ENCODE measurements at places on chromosomes 6 and 20. TPM values are rescaled to one million over a fixed set of nuclear protein-coding genes. Genes with fewer than 3 reads are reported as not detected.
A peak's percentile ranks its signal among the peaks of the same experiment; 100 is the strongest.

Gene NFATC2
- 0.25 TPM for total RNA-seq

Gene ZSCAN31
- 20.4 TPM for total RNA-seq

Gene TBC1D22B
- 13.9 TPM for total RNA-seq

Gene SCRT2
- not detected for total RNA-seq

- DNase-seq: peak; percentile 80
These were observed 6.6 kb upstream of the GUCA1A start for GRCh38 chr6:42166444-42167141.

GRCh38 chr6:169263836-169264608 is 10.4 kb upstream of the THBS2 start:
- peak; percentile 95 for DNase-seq

GRCh38 chr6:148599967-148600426 is 146.8 kb upstream of the UST start:
- peak; percentile 8 for DNase-seq

- DNase-seq: no peak
These were observed 175.7 kb downstream of the TBX18 start for GRCh38 chr6:84588697-84589080.

DNA sequence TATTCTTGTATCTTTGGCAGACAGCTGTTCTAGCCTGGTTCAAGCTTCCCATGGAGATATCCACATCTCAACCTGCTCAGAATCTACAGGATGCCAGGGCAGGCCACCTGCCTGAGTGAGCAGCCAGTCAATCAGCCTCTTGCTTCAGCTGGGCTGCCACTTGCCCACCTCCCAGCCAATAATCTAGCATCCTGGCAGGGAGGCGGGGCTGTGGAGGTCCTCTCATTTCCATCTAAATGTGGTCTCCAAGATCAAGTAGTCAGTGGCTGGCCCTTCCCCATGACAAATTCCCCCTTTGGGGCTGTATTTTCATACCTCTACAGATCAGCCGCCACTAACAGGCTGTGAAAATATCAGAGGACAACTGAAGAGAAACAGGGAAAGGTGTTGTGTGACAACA is 33.0 kb upstream of the SPDEF start:
- DNase-seq: no peak

DNA sequence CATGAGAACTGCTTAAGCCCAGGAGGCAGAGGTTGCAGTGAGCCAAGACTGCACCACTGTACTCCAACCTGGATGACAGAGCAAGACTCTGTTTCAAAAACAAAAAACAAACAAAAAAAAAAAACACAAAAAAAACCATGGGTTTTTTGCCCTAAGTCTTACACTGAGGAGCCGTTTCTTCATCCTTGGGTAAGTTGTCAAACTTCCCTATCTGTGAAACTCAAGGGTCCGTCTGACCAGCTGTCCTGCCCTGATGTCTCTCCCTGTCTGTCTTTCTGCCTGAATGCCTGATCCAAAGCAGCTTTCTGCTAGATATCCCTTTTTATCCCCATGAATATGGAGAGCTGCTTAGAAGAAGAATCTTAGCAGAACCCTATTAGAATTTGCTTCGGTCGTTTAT is 41.3 kb upstream of the CLDN20 start:
- DNase-seq: no peak

DNA sequence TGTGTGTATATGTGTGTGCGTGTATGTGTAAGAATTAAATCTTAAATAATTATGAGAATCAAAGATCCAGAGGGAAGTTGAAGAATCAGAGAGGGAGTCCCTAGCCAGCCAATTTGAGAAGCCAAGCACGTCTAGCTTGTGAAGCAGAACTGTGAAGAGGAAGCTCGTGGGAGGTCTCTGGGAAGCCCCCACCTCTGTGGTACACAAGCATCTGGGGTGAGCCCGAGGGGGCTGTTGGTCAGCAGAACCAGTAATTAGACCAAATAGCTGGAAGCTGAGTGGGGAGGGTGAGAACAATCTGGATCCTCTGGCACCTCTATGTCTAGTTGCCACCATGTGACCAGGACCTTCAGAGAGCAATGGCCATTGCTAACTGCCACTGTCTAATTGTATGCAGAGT is 310.0 kb upstream of the PRND start:
- DNase-seq: no peak

GRCh38 chr6:151914484-151914883 is 107.0 kb downstream of the ESR1 start:
- peak; percentile 85 for DNase-seq

DNA sequence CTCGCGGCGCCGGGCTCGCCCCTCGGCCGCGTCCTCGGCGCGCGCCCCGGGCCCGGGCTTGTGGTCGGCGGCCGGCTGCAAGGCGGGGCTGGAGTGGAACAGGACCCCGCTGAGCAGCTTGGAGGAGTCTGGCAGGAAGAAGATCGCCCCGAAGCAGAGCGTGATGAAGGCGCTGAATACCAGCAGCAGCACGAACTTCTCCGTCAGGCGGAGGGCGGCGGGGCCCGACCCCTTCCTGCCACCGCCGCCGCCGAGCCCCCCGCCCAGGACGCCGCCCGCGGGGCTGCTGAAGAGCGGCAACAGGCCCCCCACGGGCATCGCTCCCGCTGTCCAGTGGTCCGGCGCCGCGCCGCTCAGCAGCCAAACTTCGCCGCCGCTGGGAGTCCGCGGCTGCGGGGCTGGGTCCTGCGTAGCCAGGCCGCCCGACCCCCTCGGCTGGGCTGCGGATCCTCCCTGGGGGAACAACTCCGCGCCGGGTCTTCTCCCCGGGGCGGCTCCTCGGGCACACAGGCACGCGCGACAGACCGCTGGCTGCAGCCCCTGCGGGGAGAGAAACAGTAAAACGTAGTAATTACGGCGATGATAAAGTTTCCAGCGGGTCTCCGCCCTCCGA is 707 bp downstream of the MAN1A1 start:
- DNase-seq: peak; percentile 10

- DNase-seq: peak; percentile 82
These were observed 126.8 kb downstream of the SNX5 start for GRCh38 chr20:17841751-17842215.

- no peak for DNase-seq
These were observed 46.2 kb downstream of the PAK5 start for GRCh38 chr20:9792674-9793073.

DNA sequence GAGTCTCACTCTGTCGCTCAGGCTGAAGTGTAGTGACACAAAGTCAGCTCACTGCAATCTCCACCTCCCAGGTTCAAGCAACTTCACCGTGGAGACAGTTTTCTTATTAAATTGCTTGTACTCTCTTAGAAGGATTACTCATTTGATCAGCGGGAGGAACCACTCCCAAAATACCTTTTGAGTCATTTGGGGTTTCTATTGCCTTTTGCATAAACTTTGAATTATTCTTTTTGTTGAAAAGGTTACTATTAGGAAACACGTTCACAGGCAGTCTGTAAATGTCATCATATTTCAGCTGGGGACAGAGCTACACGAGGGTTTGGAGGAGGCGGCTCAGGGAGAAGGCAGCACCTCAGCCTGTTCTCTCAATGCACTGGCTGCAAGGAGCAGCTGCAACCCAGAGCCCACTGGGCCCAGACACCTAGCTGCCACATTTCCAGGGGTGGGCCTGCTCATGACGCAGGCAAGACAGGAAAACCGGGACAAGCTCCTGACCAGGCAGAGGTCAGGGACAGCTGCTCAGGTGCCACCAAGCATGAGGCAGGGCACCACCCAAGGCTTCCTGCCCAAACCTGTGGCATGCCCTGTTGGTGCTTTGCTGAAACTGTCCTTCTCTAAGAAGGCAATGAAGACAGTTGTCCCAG is 205.9 kb downstream of the BMP7 start:
- peak; percentile 80 for DNase-seq
